Activated CD8-positive, alpha-beta T cell treated with anti-CD3 and anti-CD28 coated beads for 36 hours (primary cell): ENCODE measurements at places on chromosomes 7 and 10. TPM values are rescaled to one million over a fixed set of nuclear protein-coding genes. Genes with fewer than 3 reads are reported as not detected.

- peak overlapping the region; percentile 76 for H3K4me3 ChIP-seq
- peak; percentile 52 for DNase-seq
- H3K4me1 ChIP-seq = peaks cover 27% of the 10 kb centered on the region
- peaks cover 54% of the 10 kb centered on the region for H3K27me3 ChIP-seq
- no peak overlapping the region for H3K27ac ChIP-seq
Observed at GRCh38 chr10:75399461-75400162, 2.0 kb downstream of the ZNF503 start.

DNA sequence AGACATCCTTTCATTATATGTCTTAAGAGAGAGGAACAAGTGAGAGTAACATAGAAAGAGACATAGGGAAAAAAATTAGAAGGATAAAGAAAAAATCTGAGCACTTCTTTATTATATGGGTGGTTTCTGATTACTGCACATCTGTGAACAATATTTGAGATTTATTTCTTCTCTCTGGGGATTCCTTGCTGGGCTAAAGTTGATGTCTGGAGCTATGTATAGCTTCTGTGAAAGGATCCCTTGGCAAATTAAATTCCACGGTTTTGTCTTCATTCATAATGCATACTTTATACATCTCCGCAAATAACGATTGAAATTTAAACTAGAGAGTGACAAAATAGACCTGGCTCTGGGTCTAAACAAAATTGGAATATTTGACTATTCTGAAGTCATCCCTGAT is 232.2 kb upstream of the CTBP2 start:
- H3K27ac ChIP-seq = no peak overlapping the region
- H3K27me3 ChIP-seq = peaks cover 2% of the 10 kb centered on the region
- H3K4me3 ChIP-seq = no peak overlapping the region
- H3K4me1 ChIP-seq = no peaks in the 10 kb centered on the region
- no peak for DNase-seq
- no peaks in the 10 kb centered on the region for H3K36me3 ChIP-seq

DNA sequence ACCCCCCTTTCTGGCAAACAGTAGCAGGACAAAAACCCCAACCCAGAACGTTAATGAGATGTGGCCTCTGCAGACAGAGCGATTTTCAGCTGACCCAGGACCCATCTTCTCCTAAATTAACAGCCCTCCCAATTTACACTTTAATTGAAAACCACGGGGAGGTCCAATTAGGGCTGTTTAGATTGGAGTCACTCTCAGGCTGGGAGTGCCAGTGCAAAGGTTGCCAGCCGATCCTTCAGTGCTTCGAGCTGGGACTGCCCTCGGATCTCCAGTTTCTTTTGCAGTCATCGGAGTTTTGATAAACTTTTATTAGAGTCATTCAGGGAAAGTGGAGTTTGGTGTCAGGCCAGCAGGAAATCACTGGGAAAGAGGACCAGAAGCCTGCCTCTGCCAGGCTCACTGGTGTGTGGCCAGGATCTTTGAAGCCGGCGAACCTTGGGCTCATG is 108.0 kb downstream of the DOCK1 start:
- no peak for DNase-seq
- no peak overlapping the region for H3K27ac ChIP-seq
- no peaks in the 10 kb centered on the region for H3K36me3 ChIP-seq

DNA sequence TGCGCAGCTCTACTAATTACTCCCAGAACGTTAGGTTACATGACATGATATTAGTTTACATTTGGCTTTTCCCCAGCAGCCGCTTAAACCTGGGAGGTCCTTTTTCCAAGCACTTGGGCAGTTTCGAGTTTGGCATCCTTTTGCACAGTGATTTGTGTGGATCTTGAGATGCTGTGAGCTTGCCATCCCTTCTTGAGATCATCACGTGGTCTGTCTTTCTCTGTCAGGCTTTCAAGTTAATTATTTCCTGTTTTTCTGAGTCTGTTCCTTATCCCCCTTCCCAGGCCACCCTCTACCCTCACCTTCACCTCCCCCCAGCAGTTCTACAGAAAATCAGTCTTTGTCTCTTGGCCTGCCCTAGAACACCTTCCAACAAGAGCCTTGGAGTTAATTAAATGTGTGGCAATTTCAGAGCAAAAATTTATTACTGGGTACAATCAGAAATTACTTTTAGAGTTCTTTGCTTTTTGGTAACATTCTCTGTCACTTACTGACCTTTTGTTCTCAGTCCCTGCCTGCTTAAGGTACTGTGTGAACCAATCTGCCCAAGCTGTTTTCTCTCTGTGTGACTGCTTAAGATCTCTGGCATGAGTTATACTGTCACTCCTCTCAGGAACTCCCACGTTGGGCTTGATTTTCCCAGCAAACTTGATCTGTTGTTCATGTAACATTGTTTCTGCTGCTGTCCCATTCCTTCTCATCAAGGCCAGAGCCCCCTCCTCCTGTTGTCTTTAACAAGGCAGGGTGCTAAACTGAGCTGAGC is 3.1 kb upstream of the SLF2 start:
- no peak overlapping the region for H3K4me3 ChIP-seq
- DNase-seq = no peak
- H3K27me3 ChIP-seq = no peaks in the 10 kb centered on the region
- H3K27ac ChIP-seq = no peak overlapping the region
- H3K4me1 ChIP-seq = peaks cover 27% of the 10 kb centered on the region

- H3K4me3 ChIP-seq = no peak overlapping the region
- H3K27me3 ChIP-seq = no peaks in the 10 kb centered on the region
- H3K27ac ChIP-seq = no peak overlapping the region
- peaks cover 42% of the 10 kb centered on the region for H3K36me3 ChIP-seq
- DNase-seq = no peak
Observed at GRCh38 chr10:13613519-13613918, 26.8 kb downstream of the PRPF18 start.

DNA sequence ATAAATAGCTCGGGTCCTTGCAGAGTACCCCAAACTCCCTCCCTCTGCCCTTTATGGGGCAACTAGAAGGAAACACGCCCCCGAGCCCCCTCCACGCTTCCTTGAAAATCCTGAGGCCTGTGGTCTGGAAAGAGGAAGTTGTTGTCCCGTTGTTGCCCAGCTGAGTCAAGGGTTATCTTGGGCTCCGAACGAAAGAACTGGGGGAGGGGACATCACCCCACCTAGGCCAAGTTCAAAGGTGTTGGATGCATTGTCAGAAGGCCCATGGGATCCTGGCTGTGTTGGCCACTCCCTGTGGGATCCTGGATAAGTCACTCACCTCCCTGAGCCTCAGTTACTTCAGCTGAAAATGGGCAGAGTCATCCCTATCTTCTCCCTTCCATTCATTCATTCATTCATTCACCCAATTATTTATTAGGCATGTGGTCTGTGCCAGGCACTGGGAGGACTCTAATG is at the start of gene CCL24:
Gene CCL24, minus strand, starts transcription at position 26 of the 456 bp plus-strand sequence. CDS start 91 bp downstream, outside the sequence.
- no peaks in the 10 kb centered on the region for H3K36me3 ChIP-seq
- peaks cover 4% of the 10 kb centered on the region for H3K27me3 ChIP-seq
- H3K27ac ChIP-seq = no peak within 1 kb of the TSS
- no peak within 1 kb of the TSS for H3K4me3 ChIP-seq

GRCh38 chr7:17040716-17041115 is 158.9 kb upstream of the AGR3 start:
- H3K4me1 ChIP-seq = peaks cover 14% of the 10 kb centered on the region
- H3K4me3 ChIP-seq = no peak overlapping the region
- no peak for DNase-seq

GRCh38 chr10:44295644-44296241 is 89.2 kb downstream of the CXCL12 start:
- H3K27ac ChIP-seq = no peak overlapping the region
- H3K27me3 ChIP-seq = peaks cover 15% of the 10 kb centered on the region
- no peaks in the 10 kb centered on the region for H3K4me1 ChIP-seq

DNA sequence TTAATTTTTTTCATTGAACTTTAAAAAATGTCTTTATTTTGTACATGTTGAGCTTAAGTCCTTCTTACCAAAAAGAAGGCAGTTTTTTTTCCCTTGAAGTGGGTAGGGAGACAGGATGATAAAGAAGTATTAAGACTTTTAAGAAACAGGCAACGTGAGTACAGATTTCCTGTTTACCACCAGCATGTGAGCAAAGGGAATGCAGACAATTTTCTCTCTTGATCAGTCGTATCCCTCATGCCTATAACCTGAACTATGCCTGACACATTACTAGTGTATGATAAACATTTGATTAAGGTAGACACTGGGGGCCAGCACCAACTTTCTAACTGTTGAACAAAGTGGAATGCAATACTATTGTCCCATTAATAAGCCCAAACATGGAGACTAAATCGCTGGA is 8.8 kb upstream of the OR2A2 start:
- DNase-seq = no peak
- H3K4me3 ChIP-seq = no peak overlapping the region
- no peaks in the 10 kb centered on the region for H3K4me1 ChIP-seq
- H3K27ac ChIP-seq = no peak overlapping the region

The AMZ1 gene
- 0.11 TPM for total RNA-seq

The CLDN15 gene
- total RNA-seq = 15.8 TPM

The MBLAC1 gene
- total RNA-seq = 2.1 TPM

The FAM237B gene
- total RNA-seq = not detected

The FEZF1 gene
- not detected for total RNA-seq
